Mesendoderm (in vitro differentiated cells): ENCODE measurements at places on chromosomes 2 and 18.
A peak's percentile ranks its signal among the peaks of the same experiment; 100 is the strongest.

GRCh38 chr2:160326786-160327185 lies 126.7 kb upstream of the ITGB6 start:
- no peak for DNase-seq

DNA sequence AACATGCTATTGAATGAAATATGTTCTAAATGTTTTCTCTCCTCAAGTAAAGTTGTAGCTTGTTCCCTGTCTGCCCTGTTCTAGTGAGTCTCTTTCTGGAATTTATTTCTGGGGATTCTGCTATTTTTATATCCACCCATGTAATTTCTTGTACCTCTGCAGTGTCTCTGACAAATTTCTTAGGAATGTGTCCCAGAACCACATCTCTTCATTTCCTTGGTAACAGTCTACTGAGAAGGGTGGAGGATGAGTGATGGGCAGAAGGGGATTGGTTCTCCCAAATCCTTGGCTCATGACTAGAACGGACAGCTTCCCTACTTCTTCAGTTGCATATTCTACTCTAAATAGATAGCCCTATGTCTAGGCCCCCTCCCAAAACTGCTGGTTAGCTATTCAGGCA lies 490.6 kb upstream of the LINC00305 start:
- peak; percentile 8 for DNase-seq

- no peak for DNase-seq
Measured at GRCh38 chr2:45166229-45166890, 157.1 kb upstream of the SIX2 start.

DNA sequence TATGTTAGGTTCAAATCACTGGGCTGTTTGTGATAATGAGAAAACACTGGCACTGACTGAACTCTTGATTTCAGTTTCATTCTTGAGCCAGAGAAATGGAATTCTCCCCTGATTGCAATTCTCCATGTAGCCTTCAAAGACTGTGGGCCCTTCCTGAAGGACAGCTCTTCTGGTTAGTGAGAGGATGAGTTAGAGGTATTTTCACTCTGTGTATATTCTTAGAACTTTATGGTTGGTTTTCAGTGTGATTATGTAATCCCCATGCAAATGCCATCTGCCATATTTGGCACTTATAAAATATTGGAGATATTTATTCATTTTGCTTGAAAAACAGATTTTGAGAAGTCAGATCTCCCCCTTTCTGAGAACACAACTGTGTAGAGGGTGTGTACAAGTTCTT lies 323.7 kb downstream of the SLC4A3 start:
- no peak for DNase-seq

GRCh38 chr2:188977317-188977716 lies 3.1 kb downstream of the COL3A1 start:
- no peak for DNase-seq

DNA sequence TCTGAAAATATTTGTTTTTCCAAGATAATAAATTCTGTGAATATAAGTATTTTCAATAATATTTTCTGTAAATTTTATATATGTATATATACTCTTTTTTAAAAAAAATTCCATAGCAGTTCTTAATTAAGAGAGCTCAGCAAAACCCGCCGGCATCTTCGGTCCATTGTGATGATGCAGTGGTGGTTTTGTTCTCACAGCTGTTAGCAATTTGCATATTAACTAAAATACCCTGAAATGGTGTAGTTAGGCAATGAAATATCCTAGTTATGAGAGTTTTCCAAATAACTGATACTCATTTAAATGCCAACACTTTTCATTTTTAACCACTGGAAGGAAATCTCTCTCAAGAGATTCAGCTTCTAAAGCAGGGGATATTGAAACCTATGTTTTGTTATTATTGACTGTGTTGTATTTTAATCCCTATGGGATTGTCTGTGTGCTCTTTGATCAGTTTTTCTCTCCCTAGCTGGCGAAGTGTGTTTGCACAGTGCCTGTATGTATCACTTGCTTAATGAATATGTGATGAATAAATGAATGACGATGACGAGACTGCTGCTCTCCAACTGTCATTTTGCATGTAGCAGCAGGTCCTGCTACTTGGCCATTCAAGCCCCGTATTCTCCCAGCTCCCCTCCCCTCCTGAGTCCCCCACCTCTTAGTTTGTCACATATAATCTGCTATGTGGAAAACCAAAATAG lies 42.4 kb downstream of the PSMG2 start:
- DNase-seq, result no peak

DNA sequence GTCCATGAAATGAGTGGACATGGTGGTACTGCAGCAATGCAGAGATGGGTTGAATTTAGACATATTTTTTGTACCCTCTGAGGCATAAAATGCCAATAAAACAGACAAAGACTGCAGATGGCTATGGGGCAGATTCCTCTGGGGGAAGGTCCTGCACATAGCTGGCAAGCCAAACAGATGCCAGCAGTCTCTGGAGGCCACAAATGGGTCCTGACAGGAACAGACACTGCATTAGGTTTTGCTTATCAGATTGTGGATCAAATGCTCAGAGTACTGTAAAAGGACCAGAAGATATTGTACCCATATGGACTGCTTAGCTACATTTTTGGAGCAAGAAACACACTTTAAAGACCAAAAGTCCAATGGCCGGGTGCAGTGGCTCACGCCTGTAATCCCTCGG lies 40.9 kb upstream of the ORC2 start:
- no peak for DNase-seq
